T-helper 2 cell (primary cell): ENCODE measurements at places on chromosomes 4 and X.

- DNase-seq: no peak
Observed at GRCh38 chr4:61411241-61411640, 211.1 kb downstream of the ADGRL3 start.

GRCh38 chr4:15717657-15718416 is 15.0 kb downstream of the BST1 start:
- no peak for DNase-seq

DNA sequence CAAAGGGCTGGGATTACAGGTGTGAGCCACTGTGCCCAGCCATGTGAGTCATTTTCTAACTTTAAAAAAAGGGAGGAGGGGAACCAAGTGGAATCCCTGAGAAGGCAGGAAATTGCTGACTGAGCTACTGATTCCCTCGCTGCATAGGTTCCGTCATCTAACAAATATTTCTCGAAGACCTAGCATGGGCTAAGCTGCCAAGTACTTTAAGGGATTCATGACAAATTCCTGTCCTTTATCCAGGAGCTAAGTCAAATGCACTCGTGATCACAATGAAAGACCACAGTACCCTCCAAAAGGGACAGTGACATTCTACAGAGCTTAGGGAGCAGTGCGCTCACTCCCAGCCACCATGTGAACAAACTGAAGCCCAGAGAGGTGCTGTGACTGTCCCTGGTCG is 33.2 kb upstream of the MAN2B2 start:
- DNase-seq: no peak

DNA sequence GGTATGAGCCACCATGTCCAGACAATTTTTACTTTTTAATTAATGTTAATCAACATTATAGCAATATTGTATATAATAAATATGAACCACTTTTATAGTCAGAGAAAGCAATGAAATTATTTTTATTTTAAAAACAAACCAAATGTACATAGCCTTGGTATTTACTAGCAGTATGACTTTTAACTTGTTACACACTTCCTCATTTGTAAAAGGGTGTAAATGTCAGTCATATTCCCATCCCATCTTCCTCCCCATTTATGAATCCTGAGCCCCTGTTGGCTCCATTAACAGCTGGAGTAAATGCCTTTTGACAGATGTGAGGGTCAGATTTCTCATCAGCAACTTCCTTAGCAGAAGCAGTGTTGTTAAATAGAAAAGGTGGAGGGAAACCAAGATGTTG is 179.6 kb upstream of the SPRY1 start:
- no peak for DNase-seq

DNA sequence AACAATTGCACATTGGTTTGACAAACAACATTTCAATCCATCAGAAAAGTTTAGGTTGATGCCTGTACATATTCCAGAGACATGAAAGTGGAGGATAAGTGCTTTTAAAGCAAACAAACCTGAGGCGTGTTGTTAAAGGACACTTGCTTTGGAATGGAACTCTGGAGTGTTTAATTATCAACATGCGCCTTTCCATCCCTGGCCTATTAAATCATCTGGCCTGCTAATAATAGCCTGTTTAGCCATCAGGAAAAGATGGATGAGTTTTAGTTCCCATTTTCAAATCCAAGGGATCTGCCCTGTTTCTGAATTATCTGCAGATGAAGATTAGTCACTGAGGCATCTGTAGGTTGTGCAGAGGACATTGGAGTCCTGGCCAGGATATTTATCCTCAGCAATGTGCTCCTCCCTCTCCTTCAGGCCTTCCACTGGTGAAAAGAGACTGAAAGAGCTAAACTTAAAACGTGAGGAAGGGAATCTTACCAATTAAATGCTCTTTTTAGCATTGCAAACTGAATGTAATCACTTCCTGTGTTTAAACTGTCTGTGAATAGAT is 388.9 kb downstream of the PPARGC1A start:
- no peak for DNase-seq

GRCh38 chrX:40164751-40165150 is 67.0 kb upstream of the BCOR start:
- DNase-seq: no peak

DNA sequence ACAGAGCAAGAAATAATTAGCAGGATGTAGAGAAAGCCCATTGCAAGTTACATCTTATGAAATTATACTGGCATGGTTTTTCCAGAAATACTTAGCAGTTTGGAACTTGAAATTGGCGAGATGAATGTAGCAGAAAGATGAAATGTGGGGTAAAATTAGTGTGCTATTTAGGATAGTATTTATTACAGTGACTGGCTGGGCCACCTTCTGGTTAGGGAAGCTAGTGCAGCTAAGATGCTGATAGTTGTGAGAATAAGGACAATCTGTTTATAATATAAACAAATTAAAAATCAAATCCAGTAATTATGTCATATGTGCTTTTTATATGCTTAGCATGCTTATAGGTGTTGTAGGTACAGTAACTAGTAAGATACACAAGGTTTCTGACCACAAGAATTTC is 74.8 kb downstream of the IL15 start:
- no peak for DNase-seq

GRCh38 chr4:46329118-46329976 is 60.6 kb downstream of the GABRA2 start:
- no peak for DNase-seq

- DNase-seq: no peak
Observed at GRCh38 chrX:10582215-10582733, 38.1 kb downstream of the MID1 start.

DNA sequence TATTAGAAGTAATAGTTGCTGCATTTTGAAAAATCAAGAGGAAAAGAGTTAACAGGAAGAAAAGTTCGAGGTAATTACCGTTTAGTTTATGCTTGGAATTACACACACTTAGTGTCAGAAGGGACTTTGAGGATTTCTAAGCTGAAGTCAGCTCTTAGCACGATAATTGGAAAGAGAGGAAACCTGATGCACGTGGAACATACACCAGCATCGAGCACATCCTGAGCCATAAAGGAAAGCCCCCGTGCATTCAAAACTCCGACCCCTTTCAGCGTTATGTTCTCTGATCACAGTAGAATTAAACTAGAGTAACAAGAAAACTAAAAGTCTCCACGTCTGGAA is 400 bp upstream of the PAQR3 start:
- no peak for DNase-seq

- no peak for DNase-seq
Observed at GRCh38 chrX:29297171-29297800, 710.0 kb downstream of the IL1RAPL1 start.

DNA sequence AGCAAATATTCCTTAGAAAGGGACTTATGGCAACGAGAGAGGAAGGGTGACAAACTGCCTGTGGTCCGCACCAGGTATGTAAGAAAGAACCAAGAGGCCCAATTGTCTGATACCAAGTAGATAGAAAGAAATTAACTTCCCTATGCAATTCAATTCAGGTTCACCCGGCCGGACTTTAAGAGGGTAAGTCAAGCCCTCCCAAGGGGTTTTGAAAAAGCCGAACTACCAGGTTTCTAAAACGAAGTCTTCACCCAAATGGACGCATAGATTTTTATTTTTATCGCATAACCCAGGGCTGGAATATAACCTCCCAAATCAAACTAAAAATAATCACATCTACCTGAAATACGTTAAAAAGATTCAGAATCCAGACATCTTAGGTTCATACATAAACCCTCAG is 1.6 kb upstream of the MAB21L2 start:
- no peak for DNase-seq
